ENCODE measurements at places on chromosomes 2 and 18. TPM values are rescaled to one million over a fixed set of nuclear protein-coding genes. Genes with fewer than 3 reads are reported as not detected.
A peak's percentile ranks its signal among the peaks of the same experiment; 100 is the strongest.

GRCh38 chr2:225534697-225535096, 135.2 kb downstream of the NYAP2 start:
- no peak for DNase-seq
- H3K27me3 ChIP-seq: no peaks in the 10 kb centered on the region
- no peaks in the 10 kb centered on the region for H3K4me1 ChIP-seq
- no peak overlapping the region for H3K27ac ChIP-seq
- no peaks in the 10 kb centered on the region for H3K36me3 ChIP-seq

DNA sequence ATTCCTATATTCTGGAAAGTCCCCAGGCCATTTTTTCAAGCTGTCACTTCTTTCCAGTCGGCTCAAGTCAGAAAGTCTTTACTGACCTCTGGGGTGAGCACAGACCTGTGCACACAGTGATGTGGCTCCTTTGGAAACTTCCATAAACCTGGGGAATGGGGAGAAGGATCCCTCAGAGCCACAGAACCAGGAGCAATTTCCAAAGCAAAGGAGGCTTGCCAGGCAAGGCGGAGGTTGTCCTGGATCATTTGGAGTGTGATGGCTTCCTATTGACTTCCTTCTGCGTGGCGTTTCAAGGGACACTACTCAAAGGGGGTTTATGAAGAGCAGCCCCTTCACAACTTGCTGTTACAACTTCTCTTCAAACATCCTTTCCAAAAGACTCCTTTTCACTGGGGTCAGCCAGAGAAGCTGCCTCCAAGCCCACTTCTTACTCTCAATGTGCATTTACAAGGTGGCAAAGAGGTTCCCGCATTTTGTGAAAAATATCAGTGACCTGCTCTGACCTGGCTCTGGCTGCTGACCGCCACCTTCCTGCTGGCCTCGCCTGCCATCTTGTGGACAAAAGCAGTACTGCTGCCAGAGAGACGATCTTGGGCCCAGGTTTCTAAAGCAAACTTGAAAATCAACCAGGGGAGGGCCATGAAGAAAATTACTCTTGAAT, 18.2 kb upstream of the TMEM247 start:
- H3K27ac ChIP-seq: peak overlapping the region; percentile 52
- H3K27me3 ChIP-seq: no peaks in the 10 kb centered on the region
- DNase-seq: peak; percentile 61
- H3K4me1 ChIP-seq: no peaks in the 10 kb centered on the region
- no peak overlapping the region for H3K4me3 ChIP-seq
- no peaks in the 10 kb centered on the region for H3K36me3 ChIP-seq

- H3K4me3 ChIP-seq: no peak overlapping the region
- peak overlapping the region; percentile 91 for H3K27ac ChIP-seq
- peaks cover 6% of the 10 kb centered on the region for H3K4me1 ChIP-seq
- no peaks in the 10 kb centered on the region for H3K27me3 ChIP-seq
- no peaks in the 10 kb centered on the region for H3K36me3 ChIP-seq
Measured at GRCh38 chr2:60529785-60530627, 23.4 kb downstream of the BCL11A start.

DNA sequence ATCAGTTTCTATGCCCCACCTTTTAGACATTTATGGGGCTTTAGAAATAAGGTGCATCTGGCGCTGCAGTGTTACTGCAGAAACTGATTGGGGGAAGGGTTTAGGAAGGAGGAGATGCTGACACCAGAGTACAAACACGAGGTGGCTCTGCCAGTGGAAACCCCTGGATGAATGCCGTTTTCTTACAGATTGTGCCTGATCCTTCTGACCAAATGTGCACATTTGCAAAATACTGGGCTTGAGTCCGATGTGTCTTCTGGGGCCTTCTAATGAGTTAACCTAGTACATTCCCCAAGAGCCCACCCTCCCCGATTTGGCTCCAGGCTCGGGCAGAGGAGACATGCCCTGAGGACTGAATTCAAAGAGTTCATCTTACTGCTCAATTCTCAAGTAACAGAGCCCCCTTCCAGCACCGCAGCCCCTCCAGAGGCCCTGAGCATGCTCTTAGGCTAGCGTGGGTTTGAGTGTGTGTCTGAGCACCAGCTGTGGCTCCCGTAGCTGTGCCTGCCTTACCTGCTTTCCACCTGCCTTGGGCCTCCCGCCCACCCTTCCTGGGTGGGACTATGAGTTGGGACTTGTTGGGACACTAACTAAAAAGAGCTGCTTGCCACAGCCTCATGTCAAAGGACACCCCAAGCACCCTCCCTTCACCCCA, 116.7 kb upstream of the COPS8 start:
- DNase-seq: no peak
- no peaks in the 10 kb centered on the region for H3K36me3 ChIP-seq
- peak overlapping the region; percentile 95 for H3K27ac ChIP-seq
- no peaks in the 10 kb centered on the region for H3K27me3 ChIP-seq
- peaks cover 25% of the 10 kb centered on the region for H3K4me1 ChIP-seq

GRCh38 chr2:196277002-196277401, 105.6 kb upstream of the STK17B start:
- H3K36me3 ChIP-seq: no peaks in the 10 kb centered on the region
- no peaks in the 10 kb centered on the region for H3K27me3 ChIP-seq
- H3K4me1 ChIP-seq: peaks cover 9% of the 10 kb centered on the region
- H3K27ac ChIP-seq: no peak overlapping the region

DNA sequence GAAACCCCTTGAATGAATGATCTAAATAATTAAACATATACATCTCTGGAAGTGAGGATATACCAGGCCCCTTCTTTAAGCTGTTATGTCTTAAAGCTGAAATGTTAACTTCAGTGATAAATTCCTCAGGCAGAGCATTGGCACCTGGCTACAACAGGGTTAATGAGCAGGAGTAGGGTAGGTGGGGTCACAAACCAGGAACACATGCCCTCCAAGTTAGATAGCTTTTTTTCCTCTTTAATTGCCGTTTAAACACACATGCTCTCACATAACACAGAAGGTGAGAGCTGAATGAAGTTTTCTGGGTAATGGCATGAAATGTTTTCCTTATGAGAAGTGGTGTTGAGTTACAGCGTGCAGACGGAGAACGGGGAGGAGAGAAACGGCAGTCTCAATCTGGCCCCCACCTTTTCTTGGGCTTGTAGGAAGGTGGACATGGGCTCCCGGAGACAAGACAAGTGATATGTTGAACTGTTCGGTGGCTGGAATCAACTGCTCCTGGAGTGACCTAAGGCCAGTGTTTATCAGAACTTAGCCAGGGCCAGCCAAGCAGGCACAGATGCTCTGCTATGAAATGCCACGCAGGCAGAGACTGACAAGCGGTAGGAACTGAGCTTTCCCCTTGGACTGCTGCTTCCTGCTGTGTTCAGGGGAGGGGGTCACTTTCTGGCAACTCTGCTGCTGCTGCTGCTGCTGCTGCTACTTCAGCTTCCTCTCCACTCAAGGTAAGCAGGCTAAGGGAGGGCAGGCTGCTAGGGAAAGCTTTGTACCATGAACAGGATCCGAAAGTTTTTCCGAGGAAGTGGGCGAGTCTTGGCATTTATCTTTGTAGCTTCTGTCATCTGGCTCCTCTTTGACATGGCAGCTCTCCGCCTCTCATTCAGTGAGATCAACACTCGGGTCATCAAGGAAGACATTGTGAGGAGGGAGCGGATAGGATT, at the start of gene GALNT5:
Gene GALNT5, plus strand, starts transcription at position 394 of the 941 bp plus-strand sequence. Its CDS starts 378 bp downstream, at position 772.
- H3K27me3 ChIP-seq: no peaks in the 10 kb centered on the region
- no peak within 1 kb of the TSS for H3K27ac ChIP-seq
- peaks cover 4% of the 10 kb centered on the region for H3K4me1 ChIP-seq
- H3K4me3 ChIP-seq: peak within 1 kb of the TSS; percentile 32

DNA sequence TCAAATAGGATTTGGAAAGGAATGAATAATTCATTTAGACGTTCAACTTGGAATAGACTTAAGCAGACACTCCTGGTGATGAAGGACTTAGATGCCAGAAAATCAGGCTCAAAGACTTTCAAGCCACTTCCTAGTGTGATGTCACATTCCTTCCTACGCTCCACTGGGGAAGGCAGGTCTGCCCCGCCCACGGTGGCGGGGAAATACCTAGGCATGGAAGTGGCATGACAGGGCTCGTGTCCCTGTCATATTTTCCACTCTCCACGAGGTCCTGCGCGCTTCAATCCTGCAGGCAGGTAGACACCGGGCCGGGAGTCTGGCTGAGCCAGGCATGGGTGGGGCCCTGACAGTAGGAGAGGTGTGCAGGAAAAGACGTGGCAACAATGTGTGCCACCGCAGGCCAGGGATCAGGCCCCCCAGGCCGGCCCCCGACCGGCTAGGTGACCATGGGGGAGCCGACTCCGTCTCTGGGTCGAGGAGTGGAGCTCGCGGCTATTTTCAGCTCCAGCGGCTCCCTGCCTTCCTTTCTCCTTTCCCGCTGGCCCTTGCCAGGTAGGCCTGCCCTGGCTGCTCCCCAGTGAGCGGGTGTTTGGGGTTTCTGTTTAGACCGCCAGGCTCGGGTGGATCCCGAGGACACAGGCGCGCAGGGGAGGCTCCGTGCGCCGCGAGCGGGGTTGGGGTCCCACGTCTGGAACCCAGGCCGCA, at the start of gene IL1RL2:
Gene IL1RL2, plus strand, starts transcription at position 233 of the 705 bp plus-strand sequence. CDS start 845 bp downstream, outside the sequence.
- peak within 1 kb of the TSS; percentile 7 for H3K27ac ChIP-seq
- peaks cover 25% of the 10 kb centered on the region for H3K27me3 ChIP-seq
- H3K4me1 ChIP-seq: no peaks in the 10 kb centered on the region
- DNase-seq: peak; percentile 34
- peak within 1 kb of the TSS; percentile 42 for H3K4me3 ChIP-seq

DNA sequence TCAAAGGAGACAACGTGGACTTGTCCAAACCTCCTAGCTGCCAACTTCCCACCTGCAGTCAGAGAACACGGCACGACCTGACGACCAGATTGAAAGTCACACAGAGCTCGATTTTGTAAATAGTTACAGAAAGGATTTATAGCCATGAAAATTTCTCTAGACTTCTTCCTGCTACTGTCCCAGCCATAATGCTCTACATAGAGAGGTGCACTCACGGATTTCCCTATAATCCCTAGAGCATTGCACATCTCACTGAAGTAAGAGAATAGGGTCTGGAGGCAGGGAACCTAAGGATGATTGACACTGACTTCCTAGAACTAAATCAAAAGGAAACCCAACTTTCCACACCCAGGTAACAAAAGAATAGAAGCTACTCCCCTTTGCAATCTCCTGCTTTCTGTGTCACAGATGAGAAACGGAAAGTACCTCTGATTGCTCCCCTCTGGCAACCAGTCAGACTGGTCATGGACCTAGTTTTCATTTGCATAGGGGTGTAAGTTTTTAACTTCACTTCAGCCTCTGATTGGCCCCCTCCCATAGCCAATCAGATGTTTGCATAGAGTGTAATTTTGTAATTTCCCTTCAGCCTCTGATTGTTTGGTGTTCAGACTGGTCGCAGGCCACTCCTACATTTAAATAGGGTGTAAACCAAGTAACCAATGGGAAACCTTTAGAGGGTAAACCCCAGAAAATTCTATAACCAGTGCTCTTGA, 58.6 kb upstream of the FBXO11 start:
- H3K4me1 ChIP-seq: no peaks in the 10 kb centered on the region
- no peak overlapping the region for H3K27ac ChIP-seq
- H3K27me3 ChIP-seq: no peaks in the 10 kb centered on the region
- no peak overlapping the region for H3K4me3 ChIP-seq

- H3K4me1 ChIP-seq: no peaks in the 10 kb centered on the region
- peaks cover 3% of the 10 kb centered on the region for H3K36me3 ChIP-seq
- H3K27me3 ChIP-seq: no peaks in the 10 kb centered on the region
- H3K4me3 ChIP-seq: no peak overlapping the region
Measured at GRCh38 chr2:207589143-207589542, 36.1 kb downstream of the METTL21A start.

- DNase-seq: peak; percentile 41
- no peaks in the 10 kb centered on the region for H3K4me1 ChIP-seq
- peak overlapping the region; percentile 54 for H3K27ac ChIP-seq
- H3K27me3 ChIP-seq: no peaks in the 10 kb centered on the region
- H3K36me3 ChIP-seq: no peaks in the 10 kb centered on the region
Measured at GRCh38 chr2:102082571-102083392, 59.8 kb upstream of the IL1R1 start.

DNA sequence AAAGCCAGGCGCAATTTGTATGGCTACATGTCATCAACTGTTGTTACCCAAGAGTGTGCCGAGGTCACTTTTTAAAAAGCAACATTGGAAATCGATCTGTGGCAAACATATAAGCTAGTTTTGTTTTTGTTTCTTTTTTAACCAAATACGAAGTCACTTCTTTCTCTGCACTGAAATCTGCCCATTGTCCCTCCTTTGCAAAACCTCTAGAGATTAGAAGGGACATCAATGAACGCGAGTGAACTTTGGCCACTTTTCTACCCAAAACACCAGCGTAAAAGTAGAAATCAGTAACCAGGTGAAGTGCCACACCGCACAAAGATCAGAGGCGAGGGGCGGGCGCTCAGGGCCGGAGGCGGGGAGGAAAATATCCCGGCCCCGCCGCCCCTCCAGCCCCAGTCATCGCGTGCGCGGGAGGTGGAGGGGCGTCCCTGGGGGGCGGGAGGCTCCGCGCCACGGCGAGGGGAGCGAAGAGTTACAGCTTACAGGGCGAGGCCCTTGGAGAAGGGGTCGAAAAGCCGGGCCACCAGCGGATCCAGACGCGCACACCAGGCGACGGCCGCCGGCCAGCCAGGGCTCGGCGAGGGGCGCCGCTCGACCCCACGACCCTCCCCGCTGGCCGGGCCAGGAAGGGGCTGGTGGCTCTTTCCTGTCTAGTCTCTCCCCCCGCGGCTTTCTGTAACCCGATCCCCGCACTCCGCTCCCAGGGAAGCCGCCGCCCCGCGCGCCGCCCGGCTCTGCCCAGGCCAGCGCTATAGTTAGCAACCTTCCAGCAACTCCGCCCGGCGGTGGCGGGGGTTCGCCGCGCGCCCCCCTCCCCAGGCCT, 993 bp downstream of the RBMS1 start:
- H3K4me1 ChIP-seq: no peaks in the 10 kb centered on the region
- peak overlapping the region; percentile 85 for H3K4me3 ChIP-seq

DNA sequence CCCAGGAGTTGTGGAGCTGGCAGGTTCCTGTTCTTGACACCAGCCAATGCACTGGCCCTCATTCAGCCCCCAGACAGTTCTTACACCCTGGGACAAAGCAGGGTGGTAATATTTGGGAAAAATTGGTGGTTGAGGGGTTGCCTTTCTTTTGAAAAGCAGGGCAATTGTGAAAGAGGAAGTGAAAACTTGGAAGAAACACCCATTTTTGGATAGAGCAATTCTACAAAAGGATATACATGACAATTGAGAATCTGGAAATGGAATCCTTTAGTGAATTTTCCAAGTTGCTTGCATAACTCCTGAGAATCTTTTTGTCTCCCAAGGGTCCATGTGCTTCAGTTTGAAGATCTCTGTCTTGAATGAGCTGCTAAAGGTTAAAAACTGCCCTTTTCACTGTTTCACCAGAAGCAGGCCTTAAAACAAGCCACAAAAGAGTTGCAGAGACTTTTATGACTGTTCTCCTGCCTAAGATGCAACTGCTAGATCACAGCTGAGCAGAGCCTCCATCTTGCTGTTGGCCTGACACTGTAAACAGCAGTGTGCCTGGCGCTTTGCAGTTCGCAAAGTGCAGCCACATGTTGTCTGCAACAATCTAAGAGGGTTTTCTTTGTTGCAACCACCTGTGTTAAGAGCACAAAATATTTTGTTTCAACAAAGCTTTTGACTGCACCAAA, 11.8 kb downstream of the COL4A4 start:
- H3K4me3 ChIP-seq: no peak overlapping the region
- H3K36me3 ChIP-seq: no peaks in the 10 kb centered on the region
- H3K27me3 ChIP-seq: no peaks in the 10 kb centered on the region
- no peak for DNase-seq
- H3K27ac ChIP-seq: no peak overlapping the region

GRCh38 chr2:196941398-196942078, 15.0 kb upstream of the PGAP1 start:
- H3K4me3 ChIP-seq: no peak overlapping the region
- H3K27ac ChIP-seq: no peak overlapping the region
- no peaks in the 10 kb centered on the region for H3K27me3 ChIP-seq
- no peaks in the 10 kb centered on the region for H3K4me1 ChIP-seq
- no peaks in the 10 kb centered on the region for H3K36me3 ChIP-seq

The C2orf66 gene
- not detected for polyA plus RNA-seq

The CIDEA gene
- not detected for polyA plus RNA-seq

The TEX44 gene
- polyA plus RNA-seq: not detected

The POU3F3 gene
- polyA plus RNA-seq: 0.15 TPM

The CRACDL gene
- 10.3 TPM for polyA plus RNA-seq
